ENCODE measurements at places on chromosomes 1 and 21.

DNA sequence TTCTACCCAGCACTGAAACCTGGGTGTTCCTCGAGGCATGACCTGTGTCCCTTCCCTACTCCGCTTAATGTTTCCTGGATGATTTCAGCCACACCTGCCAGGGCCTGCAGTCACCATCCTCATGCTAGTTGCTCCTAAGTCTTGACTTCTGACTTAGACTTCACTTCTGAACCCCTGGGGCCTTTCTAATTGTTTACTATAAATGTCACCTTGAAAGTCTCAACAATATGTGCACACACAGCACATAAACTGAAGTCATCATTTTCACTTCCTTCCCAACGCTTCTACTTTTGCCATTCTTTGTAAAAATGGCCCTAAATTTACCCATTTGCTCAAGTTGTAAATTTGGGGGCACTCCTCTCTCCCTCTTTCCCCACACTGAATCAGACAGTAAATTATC, 141.1 kb downstream of the DYRK1A start:
- DNase-seq, result no peak

DNA sequence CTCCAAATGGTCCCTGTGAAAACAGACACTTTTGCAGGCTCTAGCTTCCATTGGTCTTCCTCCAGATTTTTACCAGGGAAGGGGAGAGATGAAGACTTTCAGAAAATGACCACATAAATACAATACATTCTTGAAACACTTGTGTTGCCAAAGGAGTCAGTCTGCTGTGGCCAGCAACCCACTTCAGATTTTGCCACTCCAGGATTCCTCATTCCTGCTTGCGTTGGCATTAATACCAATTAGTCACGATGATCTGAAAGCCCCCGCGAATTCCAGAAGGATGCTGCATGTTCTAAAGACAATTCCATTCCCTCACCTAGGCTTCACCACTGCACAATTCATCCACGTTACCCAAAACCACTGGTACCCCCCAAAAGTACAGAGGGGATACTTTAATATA, 7.9 kb upstream of the BACE2 start:
- DNase-seq, result no peak

- DNase-seq, result no peak
These were observed 35.0 kb upstream of the GPR137B start for GRCh38 chr1:236107121-236107907.

DNA sequence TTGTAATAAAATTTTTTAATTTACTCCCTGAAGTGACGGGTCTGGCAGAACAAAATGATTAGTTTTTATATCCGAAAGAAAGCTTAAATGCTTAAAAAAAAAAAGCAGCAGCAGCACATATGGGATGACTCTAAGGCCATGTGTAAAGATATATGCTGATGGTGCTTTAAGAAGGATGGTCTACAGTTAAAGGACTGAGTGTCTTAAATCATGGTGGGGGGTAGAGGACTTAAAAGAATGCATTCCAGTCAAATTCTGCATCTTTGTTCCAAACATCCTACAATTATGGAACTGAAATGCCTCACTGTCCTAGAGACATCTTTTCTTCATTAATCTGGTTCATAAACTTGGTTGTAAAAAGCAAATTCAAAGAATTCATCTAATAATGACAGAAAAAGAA, 7.0 kb downstream of the KDM5B start:
- DNase-seq, result no peak

DNA sequence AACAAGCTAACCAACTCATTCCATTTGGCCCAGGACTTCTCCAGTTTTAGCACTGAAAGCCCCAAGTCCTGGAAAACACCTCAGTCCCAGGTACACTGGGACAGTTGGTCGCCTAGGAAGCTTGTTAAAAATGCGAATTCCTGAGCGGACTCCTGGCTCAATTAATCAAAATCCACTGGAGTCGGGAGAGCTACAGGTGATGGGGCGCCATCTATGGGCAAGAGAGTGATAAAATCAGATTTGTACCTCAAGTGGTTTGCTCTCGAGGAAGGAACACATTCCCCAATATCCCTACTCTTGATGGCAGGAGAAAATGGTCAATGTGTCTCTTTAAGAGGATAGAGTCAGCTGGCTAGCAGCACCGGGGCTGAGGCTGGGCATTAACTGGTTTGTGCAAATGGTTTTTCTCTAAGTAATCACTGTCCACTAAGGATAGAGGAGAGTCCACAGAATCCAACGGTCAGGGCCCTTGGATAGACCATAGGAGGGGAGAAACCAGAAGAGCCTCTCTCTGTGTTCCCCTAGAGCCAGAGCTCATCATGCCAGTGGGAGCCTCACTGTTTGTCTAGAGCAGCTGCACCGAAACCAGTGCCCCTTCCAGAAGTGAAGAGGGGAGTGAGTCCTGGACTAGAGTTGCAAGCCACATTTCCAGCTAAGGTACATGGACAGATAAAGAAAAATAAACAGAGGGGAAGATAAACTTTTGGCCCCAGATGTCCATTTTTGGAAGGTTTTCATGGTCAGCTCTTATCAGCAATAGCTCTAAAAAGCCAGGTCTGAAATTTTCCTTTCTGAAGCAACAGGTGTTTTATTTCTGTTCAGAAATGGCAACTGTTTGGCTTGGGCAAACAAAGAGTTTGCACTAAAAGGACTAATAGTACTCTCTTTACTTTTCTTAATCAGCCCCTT, 148.5 kb downstream of the TENT5C start:
- DNase-seq, result no peak

All from GM04503 (cell line).